ENCODE measurements at places on chromosomes 1 and 21. TPM values are rescaled to one million over a fixed set of nuclear protein-coding genes. Genes with fewer than 3 reads are reported as not detected.
A peak's percentile ranks its signal among the peaks of the same experiment; 100 is the strongest.

- DNase-seq = no peak
Measured at GRCh38 chr1:178382372-178382771, 114.4 kb downstream of the CLEC20A start.

GRCh38 chr1:226064816-226065248 is 2.3 kb downstream of the H3-3A start:
- no peak for DNase-seq

- no peak for DNase-seq
Measured at GRCh38 chr1:27981145-27981544, 21.4 kb downstream of the XKR8 start.

DNA sequence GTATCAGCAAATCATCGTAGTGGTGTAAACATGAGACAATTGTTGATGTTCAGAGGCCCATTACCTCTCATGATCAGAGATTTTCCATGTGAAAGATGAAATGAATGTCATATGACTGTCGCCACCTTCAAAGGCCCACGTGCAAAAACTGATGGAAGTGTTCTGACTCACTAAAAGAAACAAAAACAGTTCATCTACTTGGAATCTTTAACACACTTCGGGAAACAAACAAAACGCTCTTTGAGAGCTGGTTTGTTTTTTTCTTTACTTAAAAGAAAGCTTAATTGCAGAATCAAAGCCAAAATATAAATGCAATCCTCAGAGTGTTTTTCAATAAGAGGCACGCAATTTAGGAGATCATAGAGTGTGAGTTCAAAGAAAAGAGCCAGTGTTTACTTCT is 100.8 kb downstream of the PLPPR4 start:
- no peak for DNase-seq

DNA sequence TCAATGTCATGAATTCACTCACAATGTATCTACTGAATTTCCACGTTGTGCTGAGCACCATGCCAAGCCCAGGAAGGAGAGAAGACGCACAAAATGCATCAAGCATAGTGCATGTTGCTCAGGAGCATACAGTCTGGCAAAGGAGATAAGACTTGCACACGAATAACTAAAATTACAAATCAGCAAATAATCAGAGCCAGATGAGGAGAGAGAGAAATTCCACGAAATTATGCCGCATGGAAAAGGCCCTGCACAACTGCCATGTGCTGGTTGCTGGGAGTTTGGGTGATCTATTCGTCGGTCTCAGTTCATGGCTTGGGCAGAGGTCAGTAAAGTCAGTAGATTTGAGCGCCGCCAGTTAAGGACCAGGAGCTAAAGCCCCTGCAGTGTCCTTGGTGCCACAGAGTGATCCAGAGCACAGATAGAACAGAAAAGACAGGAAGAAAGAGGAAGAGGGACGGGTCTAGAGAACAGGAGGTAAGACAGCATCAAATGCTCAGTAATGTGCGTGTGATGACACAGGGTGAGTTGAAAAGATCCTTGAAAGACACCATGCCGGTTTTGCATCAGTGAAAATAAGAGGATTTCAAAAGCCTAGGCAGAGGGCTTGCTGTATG is 55.1 kb upstream of the ZNF281 start:
- no peak for DNase-seq

GRCh38 chr1:53641481-53642214 is 97.3 kb downstream of the GLIS1 start:
- DNase-seq = no peak

- DNase-seq = peak; percentile 58
Measured at GRCh38 chr1:65148548-65149350, 746 bp downstream of the AK4 start.

GRCh38 chr1:2148691-2149090 is 45.9 kb downstream of the FAAP20 start:
- DNase-seq = no peak

DNA sequence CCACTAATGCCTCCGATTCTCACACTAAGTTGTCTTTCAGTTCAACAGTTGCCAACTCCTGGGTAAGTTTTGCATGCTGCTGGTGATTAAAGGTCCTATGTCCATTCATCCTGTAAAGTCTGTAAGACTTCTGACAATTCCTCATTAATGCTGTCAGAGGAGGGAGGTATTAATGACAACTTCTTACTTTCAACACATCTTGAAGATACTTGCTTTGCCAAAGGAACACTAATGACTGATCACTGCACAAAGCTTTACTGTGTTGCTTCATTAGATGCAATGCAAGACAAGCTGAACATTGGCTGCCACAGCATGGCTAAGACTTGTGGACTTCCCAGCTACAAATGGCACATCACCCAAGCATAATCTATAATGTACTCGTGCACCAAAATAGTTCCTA is 114.6 kb upstream of the PRDX6 start:
- DNase-seq = no peak

DNA sequence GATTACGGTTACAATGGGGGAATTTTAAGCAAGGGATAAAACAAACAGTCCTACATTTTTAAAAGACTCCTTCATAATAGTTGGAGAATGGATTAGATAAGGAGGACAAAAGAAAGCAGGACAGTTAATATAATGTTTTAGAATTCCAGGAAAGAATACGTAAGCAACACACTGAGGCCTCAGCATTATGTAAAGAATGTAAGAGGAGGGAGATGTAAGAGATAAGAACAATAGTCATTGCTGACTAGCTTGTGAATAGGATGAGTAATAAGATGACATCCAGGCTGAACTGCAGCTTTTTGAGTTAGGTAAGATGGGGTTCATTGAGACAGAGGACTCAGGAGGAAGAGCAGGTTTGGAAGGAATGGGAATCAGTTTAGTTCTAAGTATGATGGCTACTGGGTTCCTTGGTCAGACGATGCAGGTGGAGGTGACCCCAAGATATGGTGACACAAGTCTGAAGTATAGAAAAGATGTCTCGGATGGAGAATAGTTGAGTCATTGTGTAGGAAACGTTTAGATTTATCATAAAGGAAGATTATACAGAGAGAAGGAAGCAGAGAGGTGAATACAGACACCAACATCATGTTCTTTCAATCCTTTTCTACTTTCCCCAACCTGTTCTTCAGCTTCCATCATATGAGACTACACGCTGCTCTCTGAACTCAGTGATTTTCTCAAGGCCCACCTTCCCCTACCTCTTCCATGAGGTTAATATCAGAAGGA is 372.8 kb downstream of the PTBP2 start:
- no peak for DNase-seq

GRCh38 chr1:26321315-26322041 is 3.7 kb downstream of the CD52 start:
- DNase-seq = peak; percentile 91

- no peak for DNase-seq
Measured at GRCh38 chr1:245045087-245045881, 109.5 kb upstream of the KIF26B start.

- no peak for DNase-seq
Measured at GRCh38 chr1:211703812-211704537, 28.6 kb upstream of the NEK2 start.

DNA sequence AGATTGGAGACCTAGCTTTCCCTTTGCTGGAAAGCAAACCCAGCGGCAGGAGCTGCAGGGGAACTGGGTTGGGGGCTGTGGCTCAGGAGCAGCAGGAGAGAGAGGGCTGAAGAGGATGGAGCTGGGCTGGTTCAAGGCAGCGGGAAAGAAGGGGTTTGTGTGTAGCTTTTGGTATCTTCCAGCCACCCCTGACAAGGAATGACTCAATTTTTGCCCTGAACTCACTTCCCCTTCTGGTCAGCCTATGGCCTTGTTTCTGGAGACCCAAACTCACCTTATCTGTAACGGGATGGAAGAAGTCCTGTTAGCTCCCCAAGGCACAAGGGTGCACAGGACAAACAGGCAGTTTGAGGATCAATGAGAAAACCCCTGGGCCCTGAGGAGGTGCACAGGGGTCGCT is 13.1 kb downstream of the C1orf115 start:
- no peak for DNase-seq

- DNase-seq = no peak
Measured at GRCh38 chr21:7951854-7952519, 2569.4 kb upstream of the TPTE start.

GRCh38 chr1:205261946-205262691 is 34.4 kb downstream of the TMCC2 start:
- DNase-seq = no peak

The SLAMF6 gene
- polyA plus RNA-seq = 0.08 TPM

The OR2T11 gene
- polyA plus RNA-seq = not detected

The LCE1D gene
- polyA plus RNA-seq = not detected

The KLHDC7A gene
- not detected for polyA plus RNA-seq

The CTPS1 gene
- polyA plus RNA-seq = 14.9 TPM

The ZSWIM5 gene
- 0.21 TPM for polyA plus RNA-seq

The LRRC38 gene
- polyA plus RNA-seq = 2.9 TPM
